ENCODE measurements at places on chromosomes 7 and 10. TPM values are rescaled to one million over a fixed set of nuclear protein-coding genes. Genes with fewer than 3 reads are reported as not detected.

- H3K4me1 ChIP-seq: no peaks in the 10 kb centered on the region
- H3K4me3 ChIP-seq: no peak overlapping the region
- H3K27me3 ChIP-seq: no peaks in the 10 kb centered on the region
- no peak for DNase-seq
- H3K27ac ChIP-seq: no peak overlapping the region
Measured at GRCh38 chr10:13673156-13673555, 86.4 kb downstream of the PRPF18 start.

WASHC2C gene
- 73.6 TPM for total RNA-seq

NEURL1 gene
- total RNA-seq: 0.10 TPM

DNA sequence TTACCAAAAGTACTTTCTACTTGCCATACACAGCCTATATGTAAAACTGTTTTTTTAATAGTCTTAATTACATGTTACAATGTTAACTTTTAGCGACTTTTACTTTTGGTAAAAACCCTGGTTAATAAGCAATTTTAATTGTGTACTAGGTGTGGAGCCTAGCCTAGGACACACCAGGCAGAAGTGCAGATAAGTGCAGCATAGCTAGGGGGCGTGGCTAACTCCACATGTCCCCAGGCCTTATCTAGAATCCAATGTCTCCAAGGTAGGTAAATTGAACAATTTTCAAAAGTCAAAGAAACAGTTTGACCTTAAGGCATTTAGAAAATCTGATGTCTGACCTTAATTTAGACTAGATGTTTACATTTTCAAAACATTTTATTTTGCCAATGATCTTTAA lies 858.7 kb downstream of the CCSER2 start:
- H3K27ac ChIP-seq: no peak overlapping the region
- no peaks in the 10 kb centered on the region for H3K36me3 ChIP-seq
- DNase-seq: no peak
- no peaks in the 10 kb centered on the region for H3K4me1 ChIP-seq
- H3K4me3 ChIP-seq: no peak overlapping the region
